PC-9 (cell line): ENCODE measurements at places on chromosomes 5 and 9. TPM values are rescaled to one million over a fixed set of nuclear protein-coding genes. Genes with fewer than 3 reads are reported as not detected.

Gene CDKN2B
- total RNA-seq, result 33.8 and 40.2 TPM in 2 replicates

Gene CXCL14
- not detected in 2 replicates for total RNA-seq

Gene DMRTA1
- total RNA-seq, result 0.70 and 1.1 TPM in 2 replicates

Gene GRIN1
- total RNA-seq, result 0.10 TPM in 1 of 2 replicates, not detected in the other

Gene FRRS1L
- not detected in 2 replicates for total RNA-seq

DNA sequence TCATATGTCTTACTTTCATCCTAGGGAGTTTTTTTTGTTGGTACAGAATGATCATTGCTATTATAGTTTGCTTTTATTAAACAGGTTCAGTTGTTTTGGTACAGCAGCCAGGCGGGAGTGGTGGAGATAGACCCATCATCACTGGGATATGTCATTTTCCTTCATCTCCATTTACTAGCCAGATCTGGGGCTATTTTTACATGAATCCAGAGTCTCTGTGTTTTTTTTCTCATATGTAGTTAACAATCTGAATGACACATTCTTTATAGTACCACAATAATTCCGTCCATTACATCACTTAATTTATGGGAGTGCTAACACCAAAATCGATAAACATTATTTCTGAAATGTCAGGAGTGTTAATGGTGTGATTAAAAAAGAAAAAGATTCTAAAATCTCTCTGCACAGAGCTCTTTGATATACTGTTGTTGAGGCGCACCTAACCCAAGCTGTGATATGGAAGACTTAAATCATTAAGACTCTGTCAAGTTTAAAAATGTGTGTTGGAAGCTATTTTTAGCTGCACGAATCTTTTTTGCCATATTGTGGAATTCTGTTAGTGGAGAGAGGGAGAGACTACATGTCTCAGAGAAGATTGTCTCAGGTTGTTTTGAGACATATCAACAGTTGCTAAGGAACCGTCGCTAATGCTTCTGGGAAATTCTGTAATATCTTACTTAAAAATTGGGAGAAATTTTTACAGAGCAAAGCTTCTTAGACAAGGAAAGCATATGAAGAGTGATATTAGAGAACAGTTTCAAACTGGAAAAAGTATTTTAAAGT, 59.6 kb downstream of the RPS23 start:
- H3K36me3 ChIP-seq, result no peaks in the 10 kb centered on the region
- H3K27ac ChIP-seq, result no peak overlapping the region
- no peak overlapping the region for H3K4me3 ChIP-seq
- H3K4me1 ChIP-seq, result no peaks in the 10 kb centered on the region

DNA sequence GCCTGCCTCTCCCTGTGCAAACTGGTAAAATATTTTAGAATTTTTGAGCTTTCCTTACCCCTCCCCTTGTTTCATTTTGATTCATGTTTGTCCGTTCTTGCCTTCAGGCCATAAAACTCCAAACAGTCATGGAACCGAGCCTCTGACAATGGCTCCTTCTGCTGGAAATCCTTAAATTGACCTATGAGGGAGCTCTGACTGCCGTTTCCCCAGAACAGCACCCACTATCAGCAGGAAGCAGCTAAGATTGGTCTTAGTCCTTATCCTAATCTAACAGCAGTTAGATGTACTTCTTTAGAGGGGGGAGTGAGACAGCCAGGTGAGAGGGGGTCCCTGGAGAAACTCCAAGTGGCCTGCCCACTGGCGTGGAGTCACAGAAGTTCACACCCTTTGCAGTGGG, 106.7 kb downstream of the FAM174A start:
- H3K27ac ChIP-seq, result no peak overlapping the region
- no peak for DNase-seq
- H3K4me3 ChIP-seq, result no peak overlapping the region
- no peaks in the 10 kb centered on the region for H3K4me1 ChIP-seq

DNA sequence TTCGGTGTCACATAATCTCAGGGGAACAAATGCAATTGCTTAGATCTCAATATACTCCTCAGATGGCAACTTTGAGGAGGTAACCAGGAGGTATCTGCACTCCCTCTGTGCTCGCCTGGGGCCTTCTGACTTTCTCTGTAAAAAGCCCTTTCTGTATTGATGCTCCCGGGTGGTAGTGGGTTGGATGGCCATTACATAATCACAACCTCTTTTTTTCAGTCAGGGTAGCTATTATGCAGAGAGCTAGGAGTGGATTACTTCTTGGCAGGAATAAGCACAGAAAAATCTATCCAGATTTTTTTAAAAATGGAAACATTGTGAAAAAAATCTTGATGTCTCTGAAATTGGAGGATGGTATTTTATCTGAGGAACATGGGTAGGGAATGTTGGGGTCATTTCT, 116.6 kb downstream of the SH3GL2 start:
- no peaks in the 10 kb centered on the region for H3K27me3 ChIP-seq
- H3K36me3 ChIP-seq, result no peaks in the 10 kb centered on the region
- H3K27ac ChIP-seq, result no peak overlapping the region

- H3K4me1 ChIP-seq, result peaks cover 12% of the 10 kb centered on the region
- H3K4me3 ChIP-seq, result no peak overlapping the region
- no peak overlapping the region for H3K27ac ChIP-seq
- no peaks in the 10 kb centered on the region for H3K27me3 ChIP-seq
- DNase-seq, result no peak
Measured at GRCh38 chr9:107569174-107569573, 79.6 kb upstream of the KLF4 start.

- H3K27me3 ChIP-seq, result no peaks in the 10 kb centered on the region
- H3K27ac ChIP-seq, result no peak overlapping the region
- DNase-seq, result no peak
Measured at GRCh38 chr9:1460143-1460769, 410.1 kb downstream of the DMRT2 start.

GRCh38 chr9:127280880-127281660, 16.5 kb downstream of the GARNL3 start:
- H3K4me1 ChIP-seq, result peaks cover 13% of the 10 kb centered on the region
- H3K27ac ChIP-seq, result no peak overlapping the region
- no peak for DNase-seq
- H3K27me3 ChIP-seq, result no peaks in the 10 kb centered on the region
- no peak overlapping the region for H3K4me3 ChIP-seq

- no peaks in the 10 kb centered on the region for H3K36me3 ChIP-seq
- H3K4me1 ChIP-seq, result no peaks in the 10 kb centered on the region
- H3K27ac ChIP-seq, result no peak overlapping the region
- peaks cover 88% of the 10 kb centered on the region for H3K27me3 ChIP-seq
Measured at GRCh38 chr9:93896093-93896492, 59.1 kb downstream of the BARX1 start.

DNA sequence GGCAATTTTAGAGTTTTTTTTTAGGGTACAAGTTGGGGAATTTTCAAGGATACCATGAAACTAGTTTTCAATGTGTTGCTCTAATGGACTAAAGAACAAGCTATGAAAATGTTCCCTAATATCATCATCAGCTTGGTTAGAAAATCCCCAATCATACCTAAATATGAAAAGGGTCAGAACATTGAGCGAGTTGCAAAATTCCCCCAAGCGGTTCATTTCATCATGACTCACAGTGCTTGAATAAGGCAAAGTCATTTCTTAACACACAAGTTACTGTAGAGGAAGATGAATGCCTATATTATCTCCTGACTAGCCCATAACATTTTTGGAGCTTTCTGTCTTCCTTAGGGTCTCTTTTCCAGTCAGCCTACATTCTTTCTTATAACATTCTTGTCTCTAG, 62.7 kb downstream of the ST8SIA4 start:
- no peak overlapping the region for H3K27ac ChIP-seq
- no peak overlapping the region for H3K4me3 ChIP-seq
- DNase-seq, result peak; percentile 46
- no peaks in the 10 kb centered on the region for H3K27me3 ChIP-seq
- H3K36me3 ChIP-seq, result no peaks in the 10 kb centered on the region
- H3K4me1 ChIP-seq, result peaks cover 10% of the 10 kb centered on the region

DNA sequence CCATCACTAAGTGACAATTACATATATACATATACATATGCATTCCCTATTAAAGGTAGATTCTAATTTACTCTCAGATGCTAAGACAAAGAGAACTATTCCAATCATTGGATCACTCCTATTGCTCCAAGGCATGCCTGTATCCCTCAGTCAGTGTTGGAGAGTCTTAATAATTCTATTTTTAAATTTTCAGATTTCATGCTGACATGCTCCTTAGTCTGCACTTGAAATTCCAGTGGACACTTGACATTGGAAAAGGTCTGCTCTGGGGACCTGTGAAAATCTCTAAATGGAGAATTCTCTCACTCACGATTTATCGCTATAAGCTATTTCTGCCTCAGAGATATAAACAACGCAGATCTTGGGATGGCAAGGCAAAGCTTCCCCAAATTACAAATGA, 3.9 kb upstream of the FUBP3 start:
- H3K27me3 ChIP-seq, result no peaks in the 10 kb centered on the region
- H3K4me3 ChIP-seq, result no peak overlapping the region
- DNase-seq, result no peak
- no peaks in the 10 kb centered on the region for H3K36me3 ChIP-seq

- DNase-seq, result no peak
- no peak overlapping the region for H3K4me3 ChIP-seq
- H3K4me1 ChIP-seq, result no peaks in the 10 kb centered on the region
- no peak overlapping the region for H3K27ac ChIP-seq
- no peaks in the 10 kb centered on the region for H3K36me3 ChIP-seq
- H3K27me3 ChIP-seq, result peaks cover 55% of the 10 kb centered on the region
Measured at GRCh38 chr9:68872026-68872501, 141.8 kb downstream of the PRKACG start.

DNA sequence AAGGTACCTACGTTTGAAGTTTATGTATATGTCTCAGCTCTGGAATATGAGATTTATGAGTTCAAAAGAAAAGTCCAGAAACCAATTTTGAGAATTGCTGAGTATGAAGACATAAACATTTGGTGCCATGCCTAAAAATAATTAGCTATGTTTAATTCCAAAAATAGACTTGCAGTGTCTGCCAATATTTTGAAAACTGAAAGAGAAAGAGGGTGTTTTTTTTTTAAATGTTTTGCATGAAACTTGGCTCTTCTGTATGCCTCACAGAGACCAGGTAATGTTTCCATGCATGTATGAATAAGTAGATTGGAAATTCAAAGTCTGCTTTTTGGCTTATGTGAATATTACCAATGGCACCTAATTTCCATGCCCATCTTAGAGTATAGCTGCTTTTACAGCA, 634.4 kb upstream of the C9orf72 start:
- H3K36me3 ChIP-seq, result no peaks in the 10 kb centered on the region
- no peaks in the 10 kb centered on the region for H3K4me1 ChIP-seq
- DNase-seq, result no peak

DNA sequence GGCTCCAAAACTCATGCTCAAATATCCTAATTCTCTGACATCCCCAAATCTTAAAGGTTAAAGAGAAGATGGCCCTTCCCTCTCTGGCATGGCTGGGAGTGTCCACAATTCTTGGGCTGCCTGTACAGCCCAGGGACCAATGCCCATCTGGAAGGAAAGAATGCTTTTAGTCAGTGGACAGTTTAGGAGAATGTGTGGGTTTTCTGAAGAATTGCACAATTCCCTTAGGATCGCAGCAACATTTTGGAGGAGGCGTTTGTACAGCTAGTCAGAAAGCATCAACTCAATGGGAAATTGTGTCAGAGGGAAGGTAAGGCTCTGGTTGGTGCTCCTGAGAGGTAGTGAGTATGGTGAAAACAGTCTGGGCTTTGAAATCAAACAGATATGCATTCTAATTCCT, 15.0 kb downstream of the FAM193B start:
- H3K27me3 ChIP-seq, result no peaks in the 10 kb centered on the region
- DNase-seq, result no peak
- no peaks in the 10 kb centered on the region for H3K4me1 ChIP-seq
- H3K4me3 ChIP-seq, result no peak overlapping the region
- H3K27ac ChIP-seq, result no peak overlapping the region
- peaks cover 10% of the 10 kb centered on the region for H3K36me3 ChIP-seq

- no peaks in the 10 kb centered on the region for H3K4me1 ChIP-seq
- no peaks in the 10 kb centered on the region for H3K36me3 ChIP-seq
- H3K4me3 ChIP-seq, result no peak overlapping the region
- H3K27ac ChIP-seq, result no peak overlapping the region
- DNase-seq, result no peak
Measured at GRCh38 chr9:135544981-135545635, 818 bp upstream of the OBP2A start.

DNA sequence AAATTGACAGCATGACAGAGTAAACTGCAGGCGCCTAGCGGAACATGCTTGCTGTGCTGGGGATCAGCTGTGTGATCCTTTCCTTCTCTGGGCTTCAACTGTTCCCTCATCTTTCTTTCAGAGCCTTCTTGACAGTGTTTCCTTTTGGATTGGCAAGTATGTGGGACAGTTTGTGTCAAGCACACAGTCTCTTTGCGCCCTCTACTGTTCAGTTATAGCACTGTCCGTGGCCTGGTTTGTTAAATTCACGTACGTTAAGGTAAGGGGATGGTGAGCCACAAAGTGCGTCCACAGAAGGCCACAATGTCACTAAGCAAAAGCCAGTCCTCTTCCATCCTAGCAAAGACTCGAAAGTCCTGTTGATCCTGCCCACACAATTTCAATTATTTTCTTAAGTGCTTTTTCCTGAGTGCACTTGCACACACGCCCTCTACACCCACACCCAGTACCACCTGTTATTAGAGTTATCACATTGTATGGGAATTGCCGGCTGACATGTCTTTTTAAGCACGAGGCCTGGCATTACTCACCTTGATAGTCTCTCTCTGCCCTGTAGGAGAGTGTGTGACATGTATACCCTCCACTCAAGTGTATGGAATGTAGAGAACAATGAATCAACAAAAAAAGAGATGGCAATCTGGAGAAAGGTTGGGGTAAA, 22.5 kb upstream of the PTPN3 start:
- DNase-seq, result peak; percentile 71
- no peak overlapping the region for H3K4me3 ChIP-seq
- H3K27ac ChIP-seq, result peak overlapping the region; percentile 61
- no peaks in the 10 kb centered on the region for H3K36me3 ChIP-seq

DNA sequence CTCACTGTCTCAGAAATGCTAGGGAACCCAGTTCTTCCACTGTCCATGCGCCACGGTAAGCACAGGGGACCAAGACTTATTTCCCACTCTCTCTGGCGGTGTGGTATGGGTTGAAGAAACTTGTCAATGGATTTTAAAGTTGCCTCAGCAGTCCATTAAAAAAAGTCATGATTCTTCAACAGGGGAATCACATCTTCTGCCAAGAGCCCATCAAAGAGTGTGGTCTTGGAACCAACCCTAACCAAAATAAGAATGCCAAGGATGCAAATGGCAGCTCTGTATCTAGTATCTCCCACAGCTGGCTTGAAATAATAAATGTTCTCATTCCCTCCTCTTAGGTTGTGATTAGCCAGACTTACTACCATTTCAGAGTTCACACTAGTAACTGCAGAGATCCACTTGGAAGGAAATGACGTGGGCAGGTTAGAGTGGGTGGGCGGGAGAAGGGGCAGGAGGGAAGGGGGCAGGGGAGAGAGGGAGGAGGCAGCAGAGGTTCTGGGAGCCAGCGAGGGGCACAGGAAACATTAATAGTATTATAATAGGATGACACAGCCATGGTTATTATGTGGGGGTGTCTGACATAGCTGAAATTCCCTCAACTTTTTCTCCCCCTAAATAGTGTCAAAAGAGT, 17.6 kb downstream of the PTCH1 start:
- H3K4me3 ChIP-seq, result no peak overlapping the region
- no peak for DNase-seq
- H3K27ac ChIP-seq, result no peak overlapping the region
